ENCODE measurements at places on chromosomes 3 and 15.

DNA sequence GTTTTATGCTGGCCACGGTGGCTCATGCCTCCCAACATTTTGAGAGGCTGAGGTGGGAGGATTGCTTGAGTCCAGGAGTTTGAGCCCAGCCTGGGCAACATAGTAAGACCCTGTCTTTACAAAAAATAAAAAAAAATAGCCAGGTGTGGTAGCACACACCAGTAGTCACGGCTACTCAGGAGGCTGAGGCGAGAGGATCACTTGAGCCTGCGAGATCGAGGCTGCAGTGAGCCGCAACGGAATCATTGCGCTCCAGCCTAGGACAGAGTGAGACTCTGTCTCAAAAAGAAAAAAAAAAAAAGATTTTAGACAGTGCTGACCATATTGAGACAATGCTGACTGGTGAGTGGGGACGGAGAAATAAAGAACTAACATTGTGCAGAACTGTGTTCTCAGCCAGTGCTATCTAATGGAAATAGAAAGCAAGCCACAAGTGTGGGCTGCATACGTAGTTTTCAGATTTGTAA, 67.2 kb downstream of the ST6GAL1 start:
- DNase-seq = no peak

GRCh38 chr3:8052659-8053058, 449.0 kb upstream of the LMCD1 start:
- no peak for DNase-seq

DNA sequence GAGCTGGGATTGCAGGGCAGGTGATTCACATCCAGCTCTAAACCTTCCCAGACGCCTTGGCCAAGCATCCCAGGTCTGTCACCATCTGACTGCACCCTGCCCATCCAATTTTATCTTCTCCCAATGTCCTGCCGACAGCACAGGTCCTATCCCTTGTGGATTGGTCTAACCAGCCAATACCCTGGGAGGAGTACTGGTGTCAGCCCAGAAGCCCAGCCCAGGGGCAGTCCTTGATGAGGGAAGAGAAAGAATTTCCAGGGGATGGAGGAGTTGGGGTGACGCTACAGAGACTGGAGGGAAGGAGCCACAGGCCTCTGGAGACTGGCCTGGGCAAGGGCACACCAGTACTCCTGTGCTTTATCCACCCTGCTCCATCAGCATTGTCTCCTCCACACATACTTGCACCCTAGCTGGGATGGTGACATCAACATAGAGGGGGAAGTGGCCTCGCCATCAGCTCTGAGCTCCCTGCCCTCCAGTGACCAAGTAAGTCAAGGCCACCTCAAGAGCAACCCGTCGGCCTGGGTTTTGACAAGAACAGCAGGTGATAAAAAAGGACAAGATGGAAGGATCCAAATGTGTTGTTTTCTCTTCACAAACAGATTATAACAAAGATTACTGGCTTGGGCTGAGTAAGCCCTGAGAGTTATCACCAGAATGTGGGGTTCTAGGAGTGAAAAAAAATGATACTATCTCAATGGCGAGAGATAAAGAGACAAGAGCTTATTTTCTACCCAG, 114.6 kb downstream of the AQP9 start:
- DNase-seq = no peak

DNA sequence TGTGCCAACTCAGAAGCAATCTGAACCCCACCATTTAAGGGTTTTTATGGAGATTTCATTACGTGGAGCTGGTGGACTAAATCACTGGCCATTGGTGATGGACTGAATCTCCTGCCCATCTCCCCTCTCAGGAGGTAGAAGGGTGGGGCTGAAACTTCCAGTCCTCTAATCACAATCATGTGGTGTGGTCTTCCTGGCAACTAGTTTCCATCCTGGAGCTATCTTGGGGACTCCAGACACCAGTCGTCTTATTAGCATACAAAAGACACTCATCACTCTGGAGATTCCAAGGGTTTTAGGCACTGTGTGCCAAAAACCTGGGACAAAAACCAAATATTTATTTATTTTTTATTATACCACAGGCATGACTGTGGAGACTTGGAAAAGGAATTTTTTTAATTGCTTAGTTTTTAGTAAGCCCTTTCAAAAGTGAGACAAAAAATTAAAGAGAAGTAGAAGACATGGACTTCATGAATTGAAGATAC, 203.6 kb downstream of the WNT5A start:
- no peak for DNase-seq

DNA sequence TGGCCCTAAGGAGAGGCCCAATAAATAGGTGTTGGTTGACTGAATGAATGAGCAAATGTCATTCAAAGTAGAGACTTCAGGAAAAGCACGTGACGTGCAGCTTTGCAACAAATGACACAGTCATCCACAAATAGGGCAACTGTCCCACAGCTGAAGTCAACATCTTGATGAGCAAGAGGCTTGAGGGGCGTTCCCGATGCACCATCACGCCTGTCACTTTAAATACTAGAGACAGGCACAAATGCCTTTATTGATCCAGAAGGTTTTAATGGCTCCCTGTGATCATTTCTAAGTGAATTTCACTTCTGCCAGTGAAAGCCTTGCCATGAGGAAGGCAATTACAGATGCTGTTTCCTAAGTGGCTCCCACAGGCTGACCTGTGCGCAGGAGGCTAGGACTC, 43.6 kb downstream of the ABTB1 start:
- DNase-seq = no peak

DNA sequence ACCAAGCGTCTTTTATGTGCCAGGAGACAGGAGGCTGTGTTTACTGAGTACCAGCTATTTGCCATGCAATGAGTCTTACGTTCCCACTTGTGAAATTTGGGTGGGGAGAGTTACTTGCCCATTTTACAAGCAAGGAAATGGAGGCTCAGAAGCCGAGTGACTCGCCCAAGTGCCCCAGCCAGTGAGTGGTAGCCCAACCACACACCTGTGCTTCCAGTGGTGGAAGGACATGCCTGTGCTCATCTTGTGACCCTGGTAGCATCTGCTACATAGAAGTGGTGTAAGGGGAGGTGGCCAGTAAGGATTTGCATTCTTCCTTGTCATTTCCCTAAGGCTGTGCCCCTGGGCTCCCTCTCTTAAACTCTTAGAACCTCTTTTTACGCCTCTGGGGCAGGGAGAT, 49.3 kb downstream of the FBLN2 start:
- DNase-seq = no peak

- DNase-seq = no peak
Observed at GRCh38 chr3:149162007-149162406, 32.6 kb downstream of the HPS3 start.

DNA sequence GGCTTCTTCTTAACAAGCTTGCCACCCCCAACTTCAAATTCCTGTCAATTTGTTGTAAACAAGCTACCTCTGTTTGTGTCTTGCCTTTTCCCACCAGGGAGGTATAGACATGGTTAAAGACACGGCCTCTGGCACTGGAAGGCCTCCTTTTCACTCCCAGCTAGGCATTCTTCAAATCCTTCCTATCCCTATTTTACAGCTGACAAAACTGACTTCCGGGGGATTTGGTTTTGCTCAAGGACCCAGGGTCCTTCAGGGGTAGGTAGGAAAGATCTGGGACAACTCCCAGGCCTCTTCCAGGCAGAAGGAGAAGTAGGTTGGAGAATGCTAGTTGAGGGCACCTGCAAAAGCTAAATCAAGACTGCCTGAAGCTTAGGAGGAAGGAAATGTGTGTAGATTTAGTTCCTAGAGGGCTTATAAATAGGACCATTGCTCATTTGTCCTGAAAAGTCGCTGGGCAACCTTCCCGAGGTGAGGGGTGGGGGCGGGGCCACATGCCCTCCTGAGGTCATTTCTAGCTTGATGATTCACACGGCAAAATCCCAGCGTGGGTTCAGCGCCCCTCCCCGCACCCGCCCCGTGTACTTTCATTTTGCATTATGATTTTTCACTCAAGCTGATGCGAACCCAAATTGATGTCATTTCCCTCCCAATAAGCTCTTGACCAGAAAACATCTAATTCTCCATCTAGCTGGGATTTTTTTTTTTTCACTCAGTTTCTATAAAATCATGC, 365.5 kb downstream of the SHQ1 start:
- DNase-seq = peak; percentile 55

Data from stimulated activated CD8-positive, alpha-beta memory T cell treated with anti-CD3 and anti-CD28 coated beads, Interleukin-12 subunit alpha, Interleukin-12 subunit beta, amount 100 ng/mL, for 4 hours (primary cell).